Left lung (tissue), 14 donors: ENCODE measurements at places on chromosomes 4 and X. TPM values are rescaled to one million over a fixed set of nuclear protein-coding genes. Genes with fewer than 3 reads are reported as not detected.

DNA sequence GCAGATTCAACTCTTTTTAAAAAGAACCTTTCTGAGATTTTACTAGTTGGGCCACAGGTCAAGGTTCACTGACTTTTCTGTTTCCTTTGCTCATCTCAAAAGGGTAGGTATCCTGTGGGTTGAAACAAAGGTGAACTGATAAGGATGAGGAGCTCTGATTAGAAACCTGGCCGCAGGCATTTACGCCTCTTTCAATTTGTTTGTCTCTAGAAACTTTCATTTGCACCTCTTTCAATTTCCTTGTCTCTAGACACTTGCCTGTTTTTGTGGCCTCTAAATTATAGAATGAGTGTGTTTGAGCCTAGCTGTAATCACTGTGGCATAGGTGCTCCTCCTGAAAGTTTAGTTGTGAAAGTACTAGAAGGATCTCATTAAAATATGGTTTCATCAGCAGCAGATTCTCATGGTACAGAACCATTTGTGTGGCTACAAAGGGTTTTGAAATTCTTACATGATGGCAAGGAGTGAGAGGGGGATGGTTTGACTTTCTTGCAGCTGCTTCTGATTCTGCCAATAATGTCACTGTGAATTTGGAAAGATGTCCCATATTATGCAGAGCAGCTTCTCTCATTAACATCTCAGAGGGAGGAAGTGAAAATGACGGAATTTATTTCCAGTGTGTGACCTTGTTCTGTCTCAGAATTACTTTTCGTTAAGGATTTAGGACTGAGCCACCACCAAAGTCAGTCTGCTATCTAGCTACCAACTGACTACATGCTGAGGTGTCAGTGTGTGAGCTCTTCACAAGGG is 142.2 kb downstream of the SH2D1A start:
- no peaks in the 10 kb centered on the region for H3K27me3 ChIP-seq
- no peaks in the 10 kb centered on the region for H3K4me1 ChIP-seq
- H3K27ac ChIP-seq: no peak overlapping the region

DNA sequence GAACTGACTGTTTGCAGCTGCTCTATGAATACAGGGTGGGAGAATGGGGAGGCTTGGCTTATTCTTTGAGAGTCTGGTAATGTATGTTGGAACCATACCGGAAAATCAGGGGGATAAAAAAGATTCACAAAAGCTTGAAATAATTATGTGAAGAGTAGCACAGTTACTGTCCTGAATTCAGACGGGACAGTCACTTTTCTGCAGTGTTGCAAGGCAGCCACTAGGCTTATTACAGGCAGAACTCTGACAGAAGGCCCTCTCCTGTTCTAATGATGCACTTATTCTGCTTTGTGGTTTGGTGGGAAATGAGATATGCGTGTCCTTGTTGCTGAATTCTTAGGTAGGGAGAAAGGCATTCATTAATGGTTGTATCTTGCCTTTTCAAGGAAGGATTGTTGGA is 37.2 kb downstream of the GUCY1B1 start:
- H3K27me3 ChIP-seq: no peaks in the 10 kb centered on the region
- no peak overlapping the region for H3K27ac ChIP-seq
- no peaks in the 10 kb centered on the region for H3K36me3 ChIP-seq
- DNase-seq: no peak

GRCh38 chrX:15245896-15246295 is 24.0 kb downstream of the ASB9 start:
- no peaks in the 10 kb centered on the region for H3K27me3 ChIP-seq
- H3K27ac ChIP-seq: no peak overlapping the region
- H3K36me3 ChIP-seq: no peaks in the 10 kb centered on the region
- DNase-seq: no peak

DNA sequence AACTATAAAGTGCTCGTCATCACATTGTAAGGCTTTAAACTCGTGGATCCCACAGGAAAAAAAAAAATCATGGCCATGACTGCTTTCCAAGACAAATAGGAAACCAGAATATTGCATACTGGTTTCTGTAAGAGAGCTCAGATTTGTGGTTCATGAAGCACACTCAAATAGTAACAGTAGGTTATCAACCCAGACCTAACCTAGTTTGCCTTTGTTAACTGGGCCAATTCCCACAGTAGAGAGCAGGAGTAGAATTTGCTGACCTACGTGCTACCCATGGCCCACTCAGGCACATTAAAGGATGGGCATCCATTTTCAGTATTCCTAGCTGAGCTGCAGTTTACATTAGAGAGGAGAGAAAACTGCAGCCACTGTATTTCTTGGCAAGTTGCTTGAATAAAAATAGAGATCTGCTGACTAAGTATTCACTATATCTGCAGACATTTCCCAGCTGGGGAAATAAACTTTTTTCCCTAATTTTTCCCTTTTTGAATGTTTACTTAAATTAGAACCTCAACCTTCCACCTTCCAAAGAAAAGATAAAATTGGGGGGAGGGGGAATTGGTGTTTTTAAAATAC is 218.5 kb downstream of the SPANXN3 start:
- no peak overlapping the region for H3K27ac ChIP-seq
- peak; percentile 15 for DNase-seq

The IL15 gene
- 6.4 TPM for total RNA-seq
